ENCODE measurements at places on chromosomes 3 and 15.

DNA sequence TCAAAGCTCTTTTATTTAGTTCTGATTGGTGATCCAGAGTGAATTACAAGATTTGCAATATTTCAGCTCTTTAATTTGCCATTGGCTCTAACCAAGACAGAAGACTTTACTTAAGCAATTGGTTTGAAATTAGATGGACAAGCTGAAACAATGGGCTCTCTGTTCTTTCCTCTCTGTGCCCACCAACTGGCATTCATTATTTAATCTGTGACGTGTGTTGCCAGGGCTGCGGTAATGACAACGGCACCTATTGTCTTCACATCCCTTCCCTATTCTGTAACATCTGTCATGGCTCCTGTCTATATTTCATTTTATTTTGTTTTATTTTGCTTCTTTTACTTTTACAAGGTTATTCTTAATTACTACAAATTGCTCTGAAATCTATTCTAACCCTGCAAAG lies 33.9 kb downstream of the PLD1 start:
- no peak for DNase-seq

GRCh38 chr3:5456199-5456598 lies 268.7 kb downstream of the EDEM1 start:
- no peak for DNase-seq

GRCh38 chr15:56339594-56339993 lies 25.6 kb upstream of the TEX9 start:
- no peak for DNase-seq

DNA sequence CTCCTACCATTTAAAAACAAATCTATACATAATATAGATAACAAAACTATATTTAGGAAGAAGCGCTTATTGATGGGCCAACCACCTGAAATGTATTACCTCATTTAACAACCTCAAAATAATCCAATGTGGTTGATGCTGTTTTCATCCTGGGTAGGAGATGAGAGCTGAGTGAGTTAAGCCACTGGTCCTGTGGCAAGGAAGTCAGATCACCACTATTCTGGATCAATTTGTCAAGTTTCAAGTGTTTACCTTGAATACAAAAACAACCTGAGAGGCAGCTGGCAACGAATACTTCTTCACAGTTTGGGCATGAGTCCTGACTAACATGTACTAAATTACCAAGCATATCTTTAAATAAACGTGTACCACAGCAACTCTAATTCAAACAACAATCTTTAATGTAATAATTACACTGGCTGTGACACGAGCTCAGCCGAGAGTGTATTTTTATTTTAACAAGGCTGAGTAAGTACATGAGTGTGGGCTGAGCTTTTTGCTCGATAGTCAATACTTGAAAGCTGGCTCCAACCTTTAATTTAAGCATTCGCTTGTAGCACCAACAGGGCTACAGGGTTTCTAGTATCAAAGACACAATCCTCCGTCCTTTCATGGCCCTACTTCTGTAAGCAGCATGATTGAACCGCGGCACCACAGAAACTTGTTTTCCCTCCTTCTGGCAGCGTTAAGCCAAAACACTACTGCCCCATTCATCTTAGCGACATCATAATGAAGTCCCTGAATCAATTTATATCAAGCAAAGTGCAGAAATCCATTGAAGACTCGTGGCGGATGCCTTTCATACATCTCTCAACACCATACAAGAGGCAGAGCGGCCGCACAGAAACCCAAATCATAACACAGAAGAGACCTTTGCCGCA lies 93.8 kb upstream of the ICE2 start:
- no peak for DNase-seq
